WTC11 (cell line): ENCODE measurements at places on chromosomes 13 and 19. TPM values are rescaled to one million over a fixed set of nuclear protein-coding genes. Genes with fewer than 3 reads are reported as not detected.
A peak's percentile ranks its signal among the peaks of the same experiment; 100 is the strongest.

DNA sequence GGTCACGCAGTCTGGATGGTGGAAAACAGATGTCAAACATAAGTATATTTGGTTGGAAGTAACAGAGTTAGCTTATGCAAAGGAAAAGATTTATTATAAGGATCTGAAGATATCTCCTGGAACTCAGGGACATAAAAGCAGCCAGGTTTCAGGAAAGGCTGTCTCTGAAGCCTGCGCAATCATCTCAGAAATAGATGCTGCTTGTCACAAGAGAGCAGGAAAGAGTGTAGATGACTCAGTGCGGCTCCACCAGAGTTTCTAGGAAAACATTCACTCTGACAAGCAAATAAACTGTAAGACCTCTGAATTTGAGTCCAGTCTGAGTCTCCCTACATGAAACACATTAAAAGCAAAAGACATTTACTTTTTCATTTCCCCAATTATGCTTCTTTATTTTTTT lies 220.4 kb upstream of the HTR2A start:
- H3K4me3 ChIP-seq: no peak overlapping the region
- no peaks in the 10 kb centered on the region for H3K36me3 ChIP-seq
- H3K4me1 ChIP-seq: peaks cover 60% of the 10 kb centered on the region
- no peak for DNase-seq
- no peaks in the 10 kb centered on the region for H3K27me3 ChIP-seq
- H3K27ac ChIP-seq: no peak overlapping the region

The PRSS57 gene
- total RNA-seq: not detected in 3 replicates

The TSKS gene
- 0.30 to 0.55 TPM (median 0.48 TPM) in 3 replicates for total RNA-seq

The ZNF865 gene
- total RNA-seq: 18.5 to 21.7 TPM (median 19.0 TPM) in 3 replicates

The CGB7 gene
- total RNA-seq: 1.6 to 2.9 TPM (median 2.7 TPM) in 3 replicates

DNA sequence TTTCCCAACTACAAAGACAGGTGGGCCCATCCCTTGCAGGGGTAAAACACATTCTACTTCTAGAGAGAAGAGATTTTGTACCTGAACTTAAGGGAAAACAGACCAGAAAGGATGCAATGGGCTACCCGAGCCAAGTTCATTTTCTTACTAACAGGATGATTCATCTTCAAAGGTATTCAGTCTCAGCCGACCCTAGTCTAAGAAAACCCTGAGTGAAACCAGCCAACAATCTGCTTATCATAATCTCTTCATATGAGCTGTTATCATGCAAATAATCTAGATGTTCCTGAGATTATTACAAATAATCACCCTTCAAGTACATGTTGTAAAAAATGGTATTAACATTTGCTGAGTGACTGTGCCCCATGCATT lies 15.6 kb downstream of the PABPC3 start:
- no peaks in the 10 kb centered on the region for H3K36me3 ChIP-seq
- no peak overlapping the region for H3K27ac ChIP-seq
- no peak for DNase-seq
- H3K27me3 ChIP-seq: peaks cover 2% of the 10 kb centered on the region; the same call in 1 of the 2 replicates

DNA sequence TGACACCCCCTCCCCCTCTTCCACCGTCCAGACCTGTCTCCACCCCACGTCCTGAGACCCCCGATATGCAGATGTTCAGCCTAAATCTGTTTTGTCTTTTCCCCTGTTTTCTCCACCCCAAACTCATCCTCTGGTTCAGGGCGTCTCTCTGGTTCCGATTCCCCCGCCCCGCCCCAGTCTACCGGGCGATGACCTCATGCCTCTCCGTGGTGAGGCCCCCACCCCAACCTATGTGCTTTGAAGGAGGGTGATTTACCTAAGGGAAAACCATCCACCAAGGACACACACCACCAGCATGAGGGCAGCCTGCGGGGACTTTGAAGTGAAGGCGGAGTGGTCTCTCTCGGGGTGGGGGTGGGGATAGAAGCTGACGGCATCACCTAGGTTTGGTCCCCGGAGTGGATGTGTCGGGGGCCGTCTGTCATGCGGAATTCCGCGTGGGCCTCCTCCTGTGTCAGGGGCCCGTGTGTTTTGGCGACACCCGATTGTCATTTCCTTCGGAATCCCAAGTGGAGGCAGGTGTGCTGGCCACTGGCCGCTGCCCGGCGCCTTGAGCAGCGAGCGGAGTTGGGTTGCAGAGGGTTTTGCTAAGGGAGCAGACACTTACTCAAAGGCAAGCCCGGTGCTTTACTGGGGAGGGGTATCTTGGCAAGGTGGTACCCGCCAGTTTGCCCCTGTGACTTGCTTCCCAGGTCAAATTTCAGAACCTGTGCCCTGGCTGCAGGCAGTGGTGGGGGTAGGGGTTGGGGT lies 1.4 kb downstream of the FZR1 start:
- DNase-seq: peak; percentile 42
- peaks cover 18% of the 10 kb centered on the region for H3K4me1 ChIP-seq
- H3K4me3 ChIP-seq: peak overlapping the region; percentile 85
- H3K27ac ChIP-seq: peak overlapping the region; percentile 78; the same call in 1 of the 2 replicates
- no peaks in the 10 kb centered on the region; the same call in 1 of the 2 replicates for H3K27me3 ChIP-seq

- H3K4me3 ChIP-seq: peak overlapping the region; percentile 79
- peak; percentile 99 for DNase-seq
- peaks cover 39% of the 10 kb centered on the region for H3K27me3 ChIP-seq
- no peaks in the 10 kb centered on the region for H3K36me3 ChIP-seq
- peaks cover 43% of the 10 kb centered on the region for H3K4me1 ChIP-seq
- peak overlapping the region; percentile 98 for H3K27ac ChIP-seq
These were observed 1.2 kb downstream of the PPM1N start for GRCh38 chr19:45499196-45500180.

GRCh38 chr13:62387647-62388046 lies 972.0 kb upstream of the PCDH20 start:
- no peak overlapping the region for H3K4me3 ChIP-seq
- no peaks in the 10 kb centered on the region for H3K27me3 ChIP-seq
- peaks cover 8% of the 10 kb centered on the region; the same call in 1 of the 2 replicates for H3K4me1 ChIP-seq
- DNase-seq: no peak

The AMER2 gene
- total RNA-seq: 0.18 to 0.48 TPM (median 0.27 TPM) in 3 replicates

The OLFM2 gene
- total RNA-seq: 66.0 to 93.3 TPM (median 91.8 TPM) in 3 replicates

GRCh38 chr13:28684257-28684656 lies 25.3 kb downstream of the POMP start:
- DNase-seq: peak; percentile 91
- H3K4me1 ChIP-seq: peaks cover 16% of the 10 kb centered on the region
- H3K36me3 ChIP-seq: no peaks in the 10 kb centered on the region
- H3K27ac ChIP-seq: no peak overlapping the region

DNA sequence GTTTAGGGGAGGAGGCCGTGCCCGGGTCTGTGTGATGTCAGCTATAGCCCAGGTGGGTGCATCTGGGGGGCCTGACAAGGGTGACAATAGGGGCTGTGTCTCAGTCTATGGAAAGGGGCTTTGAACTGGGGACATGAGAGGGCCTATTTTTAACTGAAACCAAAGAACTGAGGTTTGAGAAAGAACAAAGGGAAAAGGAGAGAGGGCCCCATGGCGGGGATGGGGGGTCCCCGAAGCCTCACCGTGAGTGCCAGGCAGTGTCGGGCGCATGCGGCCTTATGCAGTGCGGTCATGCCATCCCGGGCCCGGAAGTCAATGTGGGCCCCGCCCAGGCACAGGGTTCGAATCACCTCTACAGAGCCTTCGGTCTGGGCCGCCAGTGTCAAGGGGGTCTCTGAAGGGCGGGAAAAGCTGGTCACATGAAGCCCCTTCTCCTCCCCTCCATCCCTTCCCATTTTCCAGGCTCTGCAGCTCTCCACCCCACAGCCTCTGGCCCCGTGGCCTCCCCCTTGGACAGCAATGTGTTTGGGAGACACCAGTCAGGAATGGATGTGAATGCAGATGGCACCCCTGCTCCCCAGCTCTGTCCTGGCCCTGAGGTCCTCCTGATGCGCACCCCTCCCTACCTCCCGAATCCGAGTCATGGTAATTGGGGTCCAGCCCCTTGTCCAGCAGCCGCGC lies 5.9 kb downstream of the SHANK1 start:
- no peaks in the 10 kb centered on the region for H3K36me3 ChIP-seq
- no peak for DNase-seq
- H3K27me3 ChIP-seq: peaks cover 29% of the 10 kb centered on the region

GRCh38 chr13:90800082-90800746 lies 547.3 kb upstream of the MIR17HG start:
- H3K4me1 ChIP-seq: peaks cover 9% of the 10 kb centered on the region; the same call in 1 of the 2 replicates
- H3K27ac ChIP-seq: no peak overlapping the region
- H3K27me3 ChIP-seq: no peaks in the 10 kb centered on the region
- H3K4me3 ChIP-seq: no peak overlapping the region
- no peaks in the 10 kb centered on the region for H3K36me3 ChIP-seq
- no peak for DNase-seq

DNA sequence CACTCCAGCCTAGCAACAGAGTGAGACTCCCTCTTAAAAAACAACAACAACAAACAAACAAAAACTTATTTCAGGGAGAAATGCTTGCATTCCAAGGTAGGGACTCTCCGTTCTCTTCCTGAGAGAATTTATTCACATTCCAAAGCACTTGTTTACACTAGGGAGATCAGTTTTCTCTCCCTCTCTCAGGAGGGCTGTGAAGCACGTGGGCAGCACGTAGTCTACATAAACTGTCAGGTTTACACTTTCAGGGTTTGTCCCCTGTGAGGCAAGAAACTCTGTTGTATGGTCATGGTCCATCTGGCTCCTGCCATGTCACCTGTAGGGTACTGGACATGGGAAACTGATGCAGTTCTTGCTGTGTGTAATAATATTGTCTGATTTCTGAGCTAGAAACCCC lies 31.6 kb downstream of the WDR87 start:
- H3K27ac ChIP-seq: no peak overlapping the region
- H3K4me3 ChIP-seq: no peak overlapping the region
- DNase-seq: no peak
- peaks cover 10% of the 10 kb centered on the region for H3K4me1 ChIP-seq

DNA sequence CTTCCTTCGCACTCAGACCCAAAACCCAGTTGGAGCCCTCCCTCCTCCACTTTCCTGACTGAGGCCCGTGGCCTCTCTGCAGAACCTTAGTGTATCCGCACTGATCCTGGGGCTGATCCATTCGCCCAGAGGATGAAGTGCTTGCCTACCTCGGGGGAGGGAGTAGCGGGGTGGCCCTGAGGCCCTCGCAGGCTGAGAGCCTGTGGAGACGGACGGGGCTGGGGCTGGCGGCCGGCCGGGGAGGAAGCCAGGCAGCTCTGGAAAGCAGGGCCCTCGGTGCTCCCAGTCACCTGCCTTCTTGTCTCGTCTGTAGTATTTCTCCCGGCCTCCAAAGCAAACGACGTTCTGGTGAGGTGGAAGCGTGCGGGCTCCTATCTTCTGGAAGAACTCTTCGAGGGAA lies 1.3 kb downstream of the PROZ start:
- DNase-seq: no peak
- no peak overlapping the region for H3K27ac ChIP-seq
- H3K27me3 ChIP-seq: peaks cover 2% of the 10 kb centered on the region; the same call in 1 of the 2 replicates
- H3K4me3 ChIP-seq: no peak overlapping the region
- no peaks in the 10 kb centered on the region for H3K36me3 ChIP-seq
- peaks cover 24% of the 10 kb centered on the region for H3K4me1 ChIP-seq

DNA sequence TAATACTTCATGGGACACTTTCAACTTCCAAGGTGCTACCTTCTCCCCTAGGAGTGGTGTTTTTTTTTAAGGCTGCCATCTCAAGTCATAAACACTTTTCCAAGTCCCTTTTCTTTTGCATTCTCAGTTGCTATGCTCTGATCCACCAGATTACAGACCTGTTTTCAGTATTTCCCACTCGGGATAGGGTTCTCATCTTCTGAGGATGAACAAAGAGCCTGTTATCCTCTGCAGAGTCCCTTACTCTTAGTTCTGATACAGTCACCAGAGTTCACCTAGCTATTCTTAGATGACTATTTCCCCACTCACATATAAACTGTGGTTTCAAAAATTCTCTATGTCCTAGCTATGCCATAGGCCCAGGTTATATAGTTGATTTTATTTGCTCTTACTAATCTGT lies 15.9 kb downstream of the ZDHHC20 start:
- no peak overlapping the region for H3K4me3 ChIP-seq
- no peaks in the 10 kb centered on the region for H3K27me3 ChIP-seq
- peaks cover 33% of the 10 kb centered on the region for H3K36me3 ChIP-seq
- DNase-seq: no peak
- peaks cover 15% of the 10 kb centered on the region for H3K4me1 ChIP-seq

DNA sequence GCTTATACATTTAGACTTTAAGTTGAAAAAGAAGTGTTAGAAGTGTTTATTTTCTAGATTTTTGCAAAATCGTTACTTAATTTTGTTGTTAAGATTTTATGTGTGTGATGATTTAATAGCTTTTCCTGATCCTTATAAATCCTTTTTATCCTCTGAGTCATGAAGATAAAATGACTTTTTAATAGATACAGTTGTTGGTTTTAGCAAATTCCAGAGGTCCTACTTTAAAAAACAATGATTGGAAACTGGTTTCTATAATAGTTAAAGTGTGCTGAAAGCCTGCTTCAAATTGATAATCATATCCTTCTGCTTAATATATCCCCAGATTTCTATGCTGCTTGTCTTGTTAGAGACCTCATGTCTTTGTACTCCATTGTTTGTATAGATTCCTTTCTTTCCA lies 39.0 kb downstream of the RNASEH2B start:
- no peak for DNase-seq
- no peaks in the 10 kb centered on the region for H3K4me1 ChIP-seq
- no peak overlapping the region for H3K4me3 ChIP-seq
- no peak overlapping the region for H3K27ac ChIP-seq
